Neural progenitor cell (in vitro differentiated cells): ENCODE measurements at places on chromosomes 3 and 15. TPM values are rescaled to one million over a fixed set of nuclear protein-coding genes. Genes with fewer than 3 reads are reported as not detected.

DNA sequence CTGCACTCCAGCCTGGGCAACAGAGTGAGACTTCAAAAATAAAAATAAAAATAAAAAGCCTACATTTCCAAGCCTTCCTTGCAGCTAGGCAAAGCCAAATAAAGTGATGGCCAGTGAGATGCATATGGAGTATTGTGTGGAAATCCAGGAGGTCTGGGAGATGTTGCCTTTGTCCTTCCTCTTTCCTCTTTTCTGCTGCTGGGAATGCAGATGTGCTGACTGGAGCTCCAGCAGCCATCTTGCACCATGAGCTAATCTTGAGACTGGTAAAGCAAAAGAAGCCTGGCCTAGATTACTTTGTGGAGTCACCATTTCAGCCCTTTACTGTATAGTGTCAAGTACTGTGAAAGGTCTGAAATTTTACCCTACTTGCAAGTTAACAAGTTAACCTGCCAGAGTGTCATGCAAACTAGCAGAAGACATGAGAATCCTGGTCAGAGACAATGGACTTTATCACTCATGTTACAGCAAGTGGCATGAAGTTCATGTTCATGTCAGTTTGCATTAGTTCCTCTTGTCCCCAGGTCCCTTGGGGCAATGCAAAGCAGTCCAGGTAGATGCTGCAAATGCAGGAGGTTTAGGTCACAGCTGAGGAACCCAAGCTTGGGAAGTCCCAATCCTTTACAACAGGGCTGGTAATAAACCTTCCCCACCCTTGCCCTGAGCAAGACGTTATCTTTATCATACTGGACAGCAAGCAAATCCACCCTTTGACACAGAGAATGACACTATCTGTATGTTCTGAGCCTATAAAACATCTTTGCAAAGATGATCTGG, 103.1 kb downstream of the TLE3 start:
- DNase-seq, result no peak

DNA sequence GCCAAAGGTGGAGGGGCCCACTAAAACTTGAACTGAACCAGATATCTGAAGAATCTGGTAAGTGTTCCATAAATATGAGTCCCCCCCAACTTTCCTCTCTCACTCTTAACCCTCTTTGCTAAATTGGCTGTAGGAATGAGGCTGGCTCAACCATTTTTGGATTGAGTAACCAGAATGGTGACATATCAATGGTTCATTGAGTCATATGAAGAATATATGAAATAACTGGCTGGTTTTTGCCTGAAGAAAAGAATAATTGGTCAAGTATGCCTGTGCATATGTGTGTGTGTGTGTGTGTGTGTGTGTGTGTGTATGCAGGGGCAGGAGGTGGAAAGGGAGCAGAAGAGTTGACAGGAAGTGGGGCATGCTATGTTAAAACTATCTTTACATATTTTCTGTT, 472.9 kb upstream of the THBS1 start:
- DNase-seq, result no peak

DNA sequence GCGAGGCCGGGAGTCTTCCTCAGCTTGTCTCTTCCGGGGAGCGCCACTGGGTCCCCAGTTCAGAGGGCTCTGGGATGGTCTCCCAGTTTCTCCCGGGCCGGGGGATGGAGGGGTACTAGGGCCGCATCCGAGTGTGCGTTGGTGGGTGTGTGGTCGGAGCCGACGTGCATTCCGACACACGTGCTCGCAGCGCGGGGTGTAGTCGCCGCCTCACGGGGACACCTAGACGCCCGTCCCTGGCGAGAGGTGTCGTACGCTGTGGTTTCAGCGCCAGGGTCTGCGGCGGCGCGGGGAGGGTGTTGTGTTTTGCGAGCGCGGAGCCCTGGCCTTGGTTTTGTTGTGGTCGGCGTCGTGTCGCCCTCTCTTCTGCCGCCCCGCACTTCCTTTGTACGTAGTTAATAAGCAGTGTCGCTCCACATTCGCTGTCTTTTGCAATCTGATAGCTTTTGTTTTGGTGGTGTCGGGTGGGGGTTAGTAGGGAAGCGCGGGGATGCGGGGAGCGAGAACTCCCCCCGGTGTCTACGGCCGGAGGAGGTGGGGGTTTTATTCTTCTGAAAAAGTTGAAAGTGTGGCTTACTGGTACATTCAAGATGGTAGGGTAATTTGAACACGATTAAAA, 2.2 kb downstream of the IGF1R start:
- DNase-seq, result peak; percentile 75

- peak; percentile 77 for DNase-seq
Observed at GRCh38 chr15:81001152-81002008, 657 bp downstream of the TLNRD1 start.

DNA sequence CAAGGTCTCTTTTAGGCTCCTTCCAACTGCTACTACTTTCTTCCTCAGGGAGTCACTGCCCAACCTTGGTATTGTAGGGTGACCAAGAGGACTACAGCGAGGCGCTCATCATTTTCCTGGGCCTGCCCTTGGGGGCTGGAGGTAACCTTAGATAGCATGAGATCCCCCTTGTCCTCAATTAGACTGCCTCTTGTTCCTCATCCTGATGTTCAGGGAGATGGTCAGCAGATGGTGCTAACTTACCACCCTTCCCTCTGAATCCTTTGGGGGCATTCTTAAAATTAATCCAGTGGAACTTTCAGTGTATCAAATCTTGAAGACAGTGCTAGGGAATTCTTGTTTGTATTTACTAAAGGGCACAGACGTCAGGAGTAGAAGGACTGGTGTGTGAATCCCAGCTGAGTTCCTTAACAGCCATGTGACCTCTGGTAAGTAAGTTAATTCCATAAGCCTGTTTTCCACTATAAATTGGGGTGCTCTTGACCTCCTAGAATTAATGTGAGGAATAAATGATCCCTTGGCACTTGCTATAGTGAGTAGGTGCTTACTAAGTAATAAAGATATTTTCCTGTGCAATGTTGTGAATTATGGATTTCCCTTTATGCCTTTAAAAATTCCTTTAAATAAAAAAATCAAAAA, 4.1 kb upstream of the CLPX start:
- DNase-seq, result peak; percentile 70

- DNase-seq, result no peak
Observed at GRCh38 chr3:30775040-30775439, 119.4 kb downstream of the GADL1 start.

DNA sequence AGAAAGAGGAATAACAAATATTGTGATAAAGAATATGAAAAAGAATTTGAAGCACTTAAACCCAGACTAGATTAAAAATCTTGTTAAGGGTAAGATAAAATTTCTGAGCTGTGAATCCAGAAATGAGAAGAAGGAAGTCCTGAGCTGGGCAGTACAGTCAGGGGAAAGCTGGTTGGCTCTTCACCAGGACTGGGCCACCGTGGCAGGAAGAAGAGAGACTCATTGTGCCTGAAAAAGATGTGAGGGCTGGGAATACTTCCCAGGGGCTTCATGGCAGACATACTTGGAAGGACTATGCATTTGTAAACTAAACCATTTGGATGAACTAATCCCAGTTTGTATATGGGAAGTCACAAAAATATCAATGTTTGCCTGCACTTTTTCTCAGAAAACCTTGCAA, 28.5 kb upstream of the MYO5C start:
- DNase-seq, result no peak

- DNase-seq, result no peak
Observed at GRCh38 chr3:101292027-101292426, 28.3 kb downstream of the IMPG2 start.

ZNF502 gene
- 3.6 and 5.1 TPM in 2 replicates for total RNA-seq

FRMD5 gene
- 10.1 and 10.5 TPM in 2 replicates for total RNA-seq

PTPN23 gene
- total RNA-seq, result 3.4 and 8.6 TPM in 2 replicates
